Central memory CD4-positive, alpha-beta T cell (primary cell): ENCODE measurements at places on chromosomes 12 and 14.

DNA sequence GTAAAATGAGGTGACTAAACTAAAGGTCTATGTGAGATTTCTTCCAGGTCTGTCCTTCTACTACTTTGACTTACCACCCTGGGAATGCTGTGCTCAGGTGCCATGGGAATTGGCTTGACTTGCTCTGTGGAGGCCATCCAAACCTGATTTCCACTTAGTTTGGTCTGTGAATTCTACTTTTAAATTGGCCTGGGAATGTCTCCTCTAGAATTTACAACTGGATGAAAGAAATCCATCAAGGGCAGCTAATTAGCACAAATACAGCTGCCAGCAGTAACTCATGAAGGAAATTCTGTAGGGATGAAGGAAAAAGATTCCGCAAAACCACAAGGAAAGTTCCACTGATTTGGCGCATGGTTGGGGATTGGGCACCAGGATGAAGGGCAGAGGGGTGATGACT is 31.7 kb upstream of the FRMD6 start:
- no peak for DNase-seq

DNA sequence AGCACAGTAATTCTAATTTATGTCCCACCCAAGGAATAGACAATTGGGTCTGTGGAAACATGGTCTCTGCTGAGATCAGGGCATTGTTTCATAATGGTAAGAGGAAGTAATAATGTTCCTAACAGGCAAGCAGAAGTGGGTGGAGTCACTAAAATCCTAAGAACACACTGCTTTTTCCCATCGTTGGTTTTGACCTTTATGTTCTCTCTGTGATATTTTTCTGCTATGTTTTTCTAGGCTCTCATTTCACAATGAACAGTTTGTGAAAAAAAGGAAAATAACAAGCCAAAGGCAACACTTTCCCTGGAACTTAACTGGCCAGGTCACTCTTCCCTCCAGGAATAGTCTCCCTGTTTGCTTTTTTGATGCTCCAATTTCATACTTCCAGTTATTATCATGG is 80.6 kb upstream of the OVCH1 start:
- DNase-seq: no peak

DNA sequence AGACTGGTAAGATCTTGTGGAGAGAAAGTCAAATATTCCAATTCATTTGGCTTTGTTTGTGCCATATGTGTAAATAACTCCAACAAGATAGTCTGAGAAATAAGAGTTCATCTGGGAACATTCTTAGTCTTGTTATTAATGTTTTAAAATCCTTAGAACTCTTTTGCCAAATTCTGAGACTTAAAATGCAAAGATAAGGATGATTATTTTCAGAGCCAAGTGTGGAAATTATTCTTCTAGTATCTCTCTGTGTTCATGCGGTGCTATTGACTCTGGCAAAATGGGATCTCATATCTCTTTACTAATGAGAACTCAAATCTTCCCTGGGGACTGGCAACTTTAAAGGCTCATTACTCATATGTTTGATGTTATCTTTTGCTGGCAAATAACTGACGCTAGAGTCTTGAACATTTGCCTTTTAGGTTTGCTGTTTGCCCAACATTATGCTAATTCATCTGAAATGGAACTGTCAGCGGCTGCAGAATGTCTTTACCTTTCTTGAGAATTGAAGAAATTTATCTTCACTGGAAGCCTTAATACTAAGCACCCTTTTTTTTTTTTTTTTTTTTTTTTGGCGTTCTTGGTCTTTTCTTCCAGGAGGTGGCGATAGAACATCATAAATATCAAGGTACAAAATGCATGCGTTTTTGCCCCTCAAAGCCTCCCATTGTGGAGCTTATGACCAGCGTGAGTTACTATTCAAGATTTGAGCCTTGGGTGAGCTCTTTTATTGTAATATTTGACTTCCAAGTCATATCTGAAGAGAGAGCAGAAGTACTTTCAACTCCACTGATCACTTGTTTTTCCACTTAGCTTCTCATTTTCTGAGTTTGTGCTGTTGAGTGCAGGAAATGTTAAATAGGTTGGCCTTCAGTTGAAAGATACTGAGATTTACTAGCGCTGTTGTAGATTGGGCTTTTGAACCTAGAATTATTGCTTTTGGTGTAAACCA is 86.5 kb downstream of the CAND1 start:
- DNase-seq: peak; percentile 40

- DNase-seq: no peak
Measured at GRCh38 chr12:75227132-75227531, 17.5 kb upstream of the KCNC2 start.

GRCh38 chr14:55301437-55302121 is 30.4 kb downstream of the FBXO34 start:
- no peak for DNase-seq
